ENCODE measurements at places on chromosomes 2 and 18.

DNA sequence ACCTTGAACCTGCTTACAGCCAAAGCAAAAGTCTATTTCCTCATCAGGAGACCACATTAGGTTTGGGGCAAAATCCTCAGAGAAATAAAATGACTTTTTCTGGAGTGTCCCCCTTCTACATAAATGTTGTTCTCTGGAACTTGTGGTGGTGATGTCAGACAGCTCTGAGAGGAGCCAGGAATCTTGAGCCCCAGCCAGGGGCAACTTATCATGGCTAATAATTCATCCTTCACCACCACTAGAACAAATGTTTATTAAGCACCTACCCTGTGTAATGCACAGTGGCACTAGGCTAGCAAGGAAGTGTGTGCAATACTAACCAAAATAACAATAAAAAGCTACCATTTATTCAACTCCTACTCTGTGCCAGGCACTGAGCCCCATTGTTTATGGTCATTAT lies 9.0 kb upstream of the BMP10 start:
- no peak for DNase-seq

- DNase-seq = no peak
Observed at GRCh38 chr2:86253424-86253823, 54.2 kb downstream of the MRPL35 start.

DNA sequence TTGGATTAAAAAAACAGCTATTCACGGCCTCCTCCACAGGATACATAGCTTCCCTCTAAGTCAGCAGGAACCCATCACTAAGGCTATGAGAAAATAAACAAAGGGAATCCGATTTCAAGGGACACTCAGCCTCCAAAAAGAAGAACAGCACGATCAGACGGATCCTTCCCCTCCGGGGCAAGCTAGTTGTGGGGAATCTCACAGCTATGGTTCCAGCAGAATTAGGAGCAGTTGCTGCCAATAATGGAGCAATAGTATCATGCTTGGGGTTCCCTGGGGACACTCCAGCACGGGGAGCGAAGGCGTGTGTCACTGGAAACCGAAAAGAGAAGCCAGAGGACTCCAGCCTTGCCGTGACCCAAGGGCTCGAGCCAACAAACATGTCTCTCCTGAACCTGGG lies 163.1 kb downstream of the TTC32 start:
- DNase-seq = no peak

DNA sequence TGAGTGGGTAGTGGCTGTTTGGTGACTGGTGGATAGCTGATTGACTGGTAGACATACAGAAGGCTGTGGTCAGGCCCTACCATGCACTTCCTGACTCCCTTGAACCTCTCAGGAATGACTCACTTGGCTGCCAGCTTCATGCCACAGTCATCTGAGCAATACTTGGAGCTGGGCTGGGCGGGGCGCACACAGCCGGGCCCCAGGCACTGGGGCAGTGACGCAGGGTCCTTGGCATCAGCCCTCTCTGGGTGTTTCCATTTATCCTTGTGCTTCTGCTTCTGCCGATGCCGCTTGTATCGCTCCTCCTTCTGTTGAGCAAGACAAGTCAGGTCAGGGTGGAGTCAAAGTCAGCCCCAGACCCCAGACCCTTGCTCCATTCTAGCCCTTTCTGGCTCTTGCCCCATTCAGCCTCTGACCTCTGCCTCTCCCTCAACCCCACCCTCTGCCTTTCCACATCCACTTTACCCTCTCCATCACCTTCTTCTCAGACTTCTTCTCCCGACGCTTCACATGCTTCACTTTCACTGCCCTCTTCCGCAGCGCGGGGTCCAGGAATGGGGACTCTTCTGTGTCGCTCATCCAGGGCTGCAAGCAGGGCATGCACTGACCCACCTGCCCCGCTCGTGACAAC lies 3.0 kb upstream of the MBD1 start:
- DNase-seq = no peak

- no peak for DNase-seq
Observed at GRCh38 chr18:12598181-12598930, 59.6 kb downstream of the SPIRE1 start.

DNA sequence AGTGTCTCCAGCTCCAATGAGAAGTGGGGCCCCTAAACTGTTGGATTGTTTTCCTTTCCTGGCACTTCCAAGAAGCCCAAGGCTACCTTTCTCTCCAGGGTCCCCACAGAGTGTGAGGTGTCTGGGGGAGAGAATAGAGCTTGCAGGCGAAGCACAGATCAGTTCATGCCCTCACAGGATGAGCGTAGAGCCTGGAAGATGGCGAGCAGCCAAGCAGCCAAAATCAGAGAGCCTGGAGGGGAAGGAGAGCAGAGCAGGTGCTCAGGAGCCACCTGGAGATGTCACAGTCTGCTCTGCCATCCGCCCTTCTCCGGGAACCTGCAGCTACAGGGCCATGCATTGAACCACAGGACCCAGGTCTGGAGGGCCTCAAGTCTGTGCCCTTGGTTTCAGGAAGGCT lies 54.7 kb upstream of the TCF7L1 start:
- DNase-seq = no peak

- no peak for DNase-seq
Observed at GRCh38 chr2:26454561-26455001, 23.3 kb downstream of the OTOF start.
